ENCODE measurements at places on chromosomes 16 and 17. TPM values are rescaled to one million over a fixed set of nuclear protein-coding genes. Genes with fewer than 3 reads are reported as not detected.
A peak's percentile ranks its signal among the peaks of the same experiment; 100 is the strongest.

GRCh38 chr17:71764505-71764904 lies 356.3 kb upstream of the SOX9 start:
- peak; percentile 84 for DNase-seq

- no peak for DNase-seq
Measured at GRCh38 chr16:19708296-19709205, 9.5 kb downstream of the KNOP1 start.

GRCh38 chr17:68197091-68197996 lies 50.5 kb upstream of the AMZ2 start:
- no peak for DNase-seq

Gene TMEM92
- 1.3 TPM for total RNA-seq

Gene PLCG2
- 3.8 TPM for total RNA-seq
